AG04450 (cell line): ENCODE measurements at places on chromosomes 12 and 14.

- DNase-seq: peak; percentile 27
Measured at GRCh38 chr14:35687335-35687939, 121.7 kb downstream of the RALGAPA1 start.

GRCh38 chr12:19450362-19450761 lies 11.1 kb downstream of the AEBP2 start:
- DNase-seq: no peak

GRCh38 chr12:106582641-106583230 lies at the start of gene RFX4:
Gene RFX4 (plus strand): TSS chr12:106583004. CDS start chr12:106583321, 317 bp downstream.
- DNase-seq: no peak

GRCh38 chr12:75568393-75568792 lies 57.0 kb upstream of the KRR1 start:
- no peak for DNase-seq

DNA sequence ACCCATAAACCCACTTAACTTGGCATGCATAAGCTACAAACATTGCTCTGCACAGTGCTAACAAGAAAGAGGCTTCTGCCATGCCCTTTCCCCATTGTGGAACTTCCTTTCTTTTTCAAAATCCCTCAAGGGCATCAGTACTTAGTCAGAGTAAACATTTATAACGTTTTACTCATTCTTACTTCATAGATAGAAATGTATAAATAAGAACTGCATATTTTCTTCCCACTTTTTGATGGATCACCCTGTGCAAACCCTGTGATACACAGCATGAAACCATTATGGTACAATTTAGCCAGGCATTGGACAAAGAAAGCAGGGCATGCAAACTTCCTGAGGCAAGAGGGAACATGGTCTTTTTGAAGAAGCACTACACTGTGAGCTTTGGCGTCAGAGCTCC lies 113.8 kb upstream of the FOXG1 start:
- no peak for DNase-seq

DNA sequence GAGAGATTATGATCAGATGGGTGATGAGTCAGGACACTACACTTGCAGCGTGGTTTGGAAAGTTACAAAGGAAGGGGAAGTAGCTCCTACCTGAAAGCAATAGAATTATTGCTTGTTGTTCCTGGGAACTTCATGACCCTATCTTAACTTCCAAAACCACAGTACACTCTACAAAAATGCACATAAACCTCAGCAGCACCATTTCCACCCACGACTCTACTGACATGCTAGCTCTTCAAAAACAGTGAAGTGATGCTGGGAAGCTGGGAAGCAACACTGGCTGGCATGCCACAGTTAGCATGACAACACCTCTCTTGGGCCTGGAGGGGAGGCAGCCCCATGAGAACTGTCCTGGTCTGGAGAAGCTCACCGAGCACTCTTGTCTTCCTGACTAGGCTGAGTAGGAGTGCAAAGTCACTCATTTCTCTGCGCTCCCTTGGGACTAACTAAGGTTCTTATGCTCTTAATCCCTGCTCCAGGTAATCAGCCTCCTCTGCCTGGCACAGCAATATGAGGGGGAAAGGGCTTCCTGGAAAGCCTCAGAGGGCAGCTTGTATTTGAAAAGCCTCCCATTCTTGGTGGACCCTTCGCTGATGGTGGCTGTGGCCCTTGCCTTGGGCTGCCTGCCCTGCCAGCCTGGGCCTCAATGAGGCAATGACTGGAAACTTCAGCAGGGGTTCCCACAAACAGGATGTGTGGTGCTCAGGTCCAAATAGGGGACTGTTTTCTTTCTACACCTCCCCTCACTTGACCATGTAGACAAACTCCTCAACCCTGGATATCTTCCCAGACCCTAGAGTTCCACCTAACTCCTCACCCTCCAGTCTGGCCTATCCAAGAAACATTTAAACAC lies 1.2 kb downstream of the KRT3 start:
- no peak for DNase-seq

DNA sequence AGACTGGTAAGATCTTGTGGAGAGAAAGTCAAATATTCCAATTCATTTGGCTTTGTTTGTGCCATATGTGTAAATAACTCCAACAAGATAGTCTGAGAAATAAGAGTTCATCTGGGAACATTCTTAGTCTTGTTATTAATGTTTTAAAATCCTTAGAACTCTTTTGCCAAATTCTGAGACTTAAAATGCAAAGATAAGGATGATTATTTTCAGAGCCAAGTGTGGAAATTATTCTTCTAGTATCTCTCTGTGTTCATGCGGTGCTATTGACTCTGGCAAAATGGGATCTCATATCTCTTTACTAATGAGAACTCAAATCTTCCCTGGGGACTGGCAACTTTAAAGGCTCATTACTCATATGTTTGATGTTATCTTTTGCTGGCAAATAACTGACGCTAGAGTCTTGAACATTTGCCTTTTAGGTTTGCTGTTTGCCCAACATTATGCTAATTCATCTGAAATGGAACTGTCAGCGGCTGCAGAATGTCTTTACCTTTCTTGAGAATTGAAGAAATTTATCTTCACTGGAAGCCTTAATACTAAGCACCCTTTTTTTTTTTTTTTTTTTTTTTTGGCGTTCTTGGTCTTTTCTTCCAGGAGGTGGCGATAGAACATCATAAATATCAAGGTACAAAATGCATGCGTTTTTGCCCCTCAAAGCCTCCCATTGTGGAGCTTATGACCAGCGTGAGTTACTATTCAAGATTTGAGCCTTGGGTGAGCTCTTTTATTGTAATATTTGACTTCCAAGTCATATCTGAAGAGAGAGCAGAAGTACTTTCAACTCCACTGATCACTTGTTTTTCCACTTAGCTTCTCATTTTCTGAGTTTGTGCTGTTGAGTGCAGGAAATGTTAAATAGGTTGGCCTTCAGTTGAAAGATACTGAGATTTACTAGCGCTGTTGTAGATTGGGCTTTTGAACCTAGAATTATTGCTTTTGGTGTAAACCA lies 86.5 kb downstream of the CAND1 start:
- DNase-seq: peak; percentile 20

DNA sequence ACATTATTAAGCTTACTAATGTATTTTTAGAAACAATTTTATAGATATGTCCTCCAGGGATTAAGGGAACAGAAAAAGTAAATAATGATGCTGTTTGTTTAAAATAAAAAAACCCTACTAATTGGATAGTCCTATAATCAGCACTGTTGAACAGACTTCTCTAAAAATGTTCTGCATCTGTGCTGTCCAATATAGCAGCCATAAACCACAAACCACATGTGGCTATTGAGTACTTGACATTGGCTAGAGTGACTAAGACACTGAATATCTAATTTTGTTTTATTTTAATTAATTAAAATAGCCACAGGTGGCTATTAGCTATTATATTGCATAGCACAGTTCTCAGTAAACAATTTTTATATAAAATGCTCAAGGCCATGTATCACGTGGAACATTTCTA lies 210.4 kb downstream of the DPY19L2 start:
- DNase-seq: no peak

DNA sequence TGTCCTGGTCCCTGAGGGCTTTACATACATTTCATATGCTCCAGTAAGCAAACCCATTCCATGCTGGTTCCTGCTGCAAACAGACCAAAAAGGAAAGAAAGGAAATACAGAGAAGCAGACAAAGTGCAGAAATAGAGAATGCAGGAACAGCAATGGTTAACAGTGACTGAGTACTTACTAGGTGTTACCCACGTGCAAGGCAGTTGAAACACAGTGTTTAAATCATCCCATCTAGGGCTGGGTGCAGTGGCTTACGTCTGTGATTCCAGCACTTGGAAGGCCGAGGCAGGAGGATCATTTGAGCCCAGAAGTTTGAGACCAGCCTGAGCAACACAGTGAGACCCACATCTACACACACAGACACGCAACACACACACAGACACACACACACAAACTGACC lies 21.2 kb upstream of the NINJ2 start:
- DNase-seq: no peak
